ENCODE measurements at places on chromosomes 13 and 19.

DNA sequence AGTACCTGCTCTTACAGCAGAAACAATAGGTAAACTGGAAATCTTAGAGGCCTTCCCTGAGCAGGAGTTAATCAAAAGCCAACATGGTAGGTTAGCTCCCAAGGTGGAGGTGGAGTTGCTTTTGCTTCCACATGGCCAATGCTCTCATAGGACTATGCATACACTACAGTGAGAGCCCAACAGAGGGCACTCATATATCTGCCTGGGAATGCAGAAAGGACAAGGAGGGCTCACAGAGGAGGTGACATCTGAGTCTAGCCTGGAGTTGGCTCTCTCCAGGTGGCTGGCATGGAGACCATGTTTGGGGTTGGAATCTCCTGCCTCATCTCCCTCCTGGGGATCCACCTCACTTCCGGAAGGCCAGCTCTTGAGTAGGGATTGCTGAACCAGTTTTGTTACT, 34.6 kb downstream of the ATP8A2 start:
- DNase-seq = no peak

- no peak for DNase-seq
Observed at GRCh38 chr19:56934438-56935090, 94.0 kb upstream of the PEG3 start.

GRCh38 chr13:84831666-84832657, 949.7 kb upstream of the SLITRK1 start:
- DNase-seq = no peak

DNA sequence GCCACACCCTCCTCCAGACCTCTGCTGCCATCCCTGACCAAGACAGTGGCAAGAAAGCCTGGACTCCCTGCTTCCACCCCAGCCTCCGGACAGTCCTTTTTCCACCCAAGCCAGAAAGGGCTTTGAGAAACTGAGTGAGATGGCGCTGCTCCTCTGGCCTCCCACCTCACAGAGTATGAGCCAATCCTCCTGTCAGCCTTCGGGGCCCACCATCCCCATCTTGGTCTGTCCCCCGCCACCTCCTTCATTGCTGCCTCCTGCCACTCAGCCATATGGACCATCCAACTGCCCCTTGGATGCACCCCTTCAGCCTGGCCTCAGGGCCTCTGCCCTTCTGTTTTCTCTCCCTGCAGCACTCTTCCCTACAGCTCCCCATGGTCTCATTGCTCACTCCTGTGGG, 125.7 kb downstream of the CRYL1 start:
- DNase-seq = no peak

GRCh38 chr13:46684287-46685001, 112.5 kb downstream of the ESD start:
- DNase-seq = no peak

- no peak for DNase-seq
Observed at GRCh38 chr13:112348642-112349345, 27.4 kb upstream of the SPACA7 start.

DNA sequence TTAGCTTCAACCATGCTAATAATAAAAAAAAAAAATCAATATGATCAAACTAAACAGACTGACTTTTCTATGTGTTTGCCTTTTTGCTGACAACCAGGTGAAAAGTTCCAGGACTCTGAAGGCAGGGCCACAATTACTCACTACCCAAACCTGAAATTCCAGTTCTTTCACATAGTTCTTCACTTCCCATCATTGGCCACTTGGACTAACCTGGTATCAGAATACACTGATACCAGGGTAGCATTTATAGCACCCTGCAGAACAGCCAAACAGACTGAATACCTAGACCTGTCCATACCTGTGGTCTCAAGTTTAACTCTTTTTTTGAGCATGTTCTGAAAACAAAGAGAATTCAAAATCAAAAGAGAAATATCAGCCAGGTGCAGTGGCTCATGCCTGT, 25.1 kb downstream of the ELF1 start:
- DNase-seq = no peak

DNA sequence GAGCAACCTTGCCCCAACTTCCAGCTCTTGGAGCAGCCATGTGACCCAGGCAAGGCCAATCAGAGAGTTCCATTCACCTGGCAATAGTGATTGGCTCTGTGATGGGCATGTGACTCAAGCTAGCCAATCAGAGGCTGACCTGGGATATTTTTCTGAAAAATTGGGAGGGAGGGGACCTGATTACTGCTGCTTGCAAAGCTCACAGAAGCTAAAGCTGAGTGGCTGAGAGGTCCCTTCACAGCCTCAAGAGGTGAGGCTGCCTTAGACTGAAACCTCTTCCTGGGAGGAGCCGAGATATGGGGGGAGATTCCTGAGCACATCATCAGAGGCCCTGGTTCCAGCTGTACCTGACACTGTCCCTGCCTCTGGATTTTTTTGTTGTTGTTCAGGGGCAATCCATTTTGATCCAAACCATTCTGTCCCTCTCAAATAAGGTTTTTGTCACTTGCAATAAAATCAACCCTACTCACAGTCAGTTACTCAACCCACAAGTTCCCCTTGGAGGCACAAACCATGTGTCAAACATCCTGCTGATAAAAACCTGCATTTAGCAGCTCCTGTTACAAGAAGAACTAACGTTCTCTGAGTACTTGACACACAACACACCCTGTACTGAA, 4.8 kb downstream of the CIB3 start:
- peak; percentile 64 for DNase-seq

- no peak for DNase-seq
Observed at GRCh38 chr13:47121092-47121763, 224.4 kb upstream of the HTR2A start.

DNA sequence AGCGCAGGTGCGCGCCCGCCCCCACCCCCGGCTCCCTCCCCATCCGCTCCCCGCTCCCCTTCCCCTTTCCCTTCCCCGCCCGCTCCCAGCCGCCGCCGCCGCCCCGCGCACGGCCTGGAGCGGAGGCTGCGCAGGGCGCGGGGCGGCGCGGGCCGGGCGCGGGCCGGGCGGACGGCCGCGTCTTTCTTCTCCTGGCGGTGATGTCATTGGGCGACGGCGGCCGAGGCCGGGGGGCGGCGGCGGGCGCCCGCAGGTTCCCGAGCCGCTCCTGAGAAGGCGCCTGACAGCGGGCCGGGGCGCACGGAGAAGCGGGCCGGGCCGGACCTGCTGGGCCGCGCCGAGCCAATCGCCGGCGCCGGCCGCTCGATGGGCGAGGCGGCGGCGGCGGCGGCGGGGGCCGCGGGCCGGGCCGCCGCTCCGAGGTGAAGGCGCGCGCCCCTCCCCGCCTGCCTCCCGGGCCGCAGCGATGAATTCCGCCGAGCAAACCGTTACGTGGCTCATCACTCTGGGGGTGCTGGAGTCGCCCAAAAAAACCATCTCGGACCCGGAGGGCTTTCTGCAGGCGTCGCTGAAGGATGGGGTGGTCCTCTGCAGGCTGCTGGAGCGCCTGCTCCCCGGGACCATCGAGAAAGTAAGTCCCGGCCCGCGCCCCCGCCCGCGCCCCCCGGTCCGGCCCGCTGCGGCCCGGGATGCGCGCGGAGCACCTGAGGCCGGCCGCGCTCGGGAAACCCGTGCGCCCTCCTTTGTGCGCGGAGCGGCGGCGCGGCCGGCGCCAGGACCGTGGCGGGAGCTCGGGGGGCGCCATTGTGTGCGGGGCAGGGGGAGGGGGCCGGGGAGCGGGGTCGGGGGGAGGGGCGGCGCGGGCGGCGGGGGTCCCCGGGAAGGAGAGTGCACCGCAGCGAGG, at the start of gene ARHGEF7:
TSS of gene ARHGEF7 (plus strand) at position 250 of the 904 bp plus-strand sequence. CDS start at position 467, 217 bp downstream.
- DNase-seq = no peak

DNA sequence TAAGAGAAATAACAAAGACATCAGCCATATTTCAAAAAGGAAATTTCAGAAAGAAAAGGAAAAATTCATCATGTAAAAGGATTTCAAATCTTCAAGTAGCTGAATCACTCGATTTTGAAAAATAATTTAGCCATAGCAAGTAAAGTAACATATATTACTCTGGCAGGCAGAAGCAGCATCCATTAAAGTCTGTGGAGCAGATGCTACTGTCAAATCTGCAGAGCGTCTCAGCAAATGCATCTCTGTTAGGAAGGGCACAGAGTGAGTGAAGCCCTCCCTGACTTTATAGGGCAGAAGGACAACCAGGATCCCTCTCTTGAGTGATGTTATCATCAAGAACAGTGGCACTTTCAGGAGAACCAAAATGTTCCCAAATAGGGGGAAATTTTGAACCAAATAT, 445.5 kb downstream of the EFNB2 start:
- no peak for DNase-seq

DNA sequence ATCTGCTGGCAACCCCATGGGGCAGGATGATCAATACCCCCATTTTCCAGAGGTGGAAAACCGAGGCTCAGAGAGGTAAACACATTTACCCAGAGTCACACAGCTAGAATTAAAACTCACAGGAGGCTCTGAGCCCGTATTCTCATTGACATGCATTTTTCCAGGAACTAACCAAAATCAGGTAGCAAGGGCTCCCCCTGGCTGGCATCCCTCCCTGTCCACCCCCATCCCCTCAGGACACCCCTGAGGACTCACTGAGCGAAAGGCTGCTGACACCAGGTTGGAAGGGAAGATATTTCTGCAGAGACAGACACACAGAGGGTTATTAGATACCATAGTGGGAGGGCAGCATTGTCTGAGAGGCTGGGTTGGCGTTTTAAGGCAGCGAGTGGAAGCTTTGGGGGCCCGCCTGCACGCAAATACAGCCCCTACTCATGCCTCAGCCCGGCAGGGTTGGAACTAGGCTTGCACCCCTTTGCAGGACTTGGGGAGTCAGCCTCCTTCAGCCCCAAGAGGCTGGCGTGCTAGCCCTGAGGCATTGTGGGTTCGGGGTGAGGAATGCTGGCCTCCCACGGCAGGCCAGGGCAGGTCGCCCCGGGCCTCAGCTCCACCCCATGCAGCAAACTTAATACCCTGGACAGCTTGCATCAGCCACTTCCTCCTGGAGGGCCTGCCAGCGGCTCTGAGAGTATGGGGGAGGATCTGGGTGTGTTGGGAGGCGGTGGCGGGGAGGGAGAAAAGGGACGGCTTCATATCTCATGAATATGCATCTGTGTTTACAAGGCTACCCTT, 3.9 kb downstream of the SLC1A5 start:
- DNase-seq = no peak

DNA sequence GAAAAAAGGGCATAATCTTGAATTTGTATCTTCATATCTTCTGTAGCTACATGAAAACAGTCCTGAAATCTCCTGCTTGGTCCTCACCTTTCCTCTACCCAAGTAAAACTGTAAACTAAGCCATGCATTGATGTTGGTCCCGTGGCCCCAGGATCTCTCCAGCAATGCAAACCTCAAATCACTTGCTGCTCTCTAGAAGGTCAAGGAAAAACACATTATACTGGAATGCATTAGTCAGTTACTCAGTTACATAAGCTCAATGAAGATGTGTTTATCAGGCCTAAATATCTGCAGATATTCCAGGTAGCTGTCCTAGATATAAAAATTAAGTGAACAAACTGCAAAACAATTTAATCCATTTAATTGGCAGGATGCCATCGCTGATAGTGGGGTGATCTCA, 261.8 kb downstream of the ABCC4 start:
- DNase-seq = no peak

GRCh38 chr19:3983542-3983914, 1.7 kb downstream of the EEF2 start:
- no peak for DNase-seq

- no peak for DNase-seq
Observed at GRCh38 chr19:10013834-10014618, 743 bp downstream of the RDH8 start.

GRCh38 chr13:40792284-40793051, 3.1 kb downstream of the SLC25A15 start:
- no peak for DNase-seq

DNA sequence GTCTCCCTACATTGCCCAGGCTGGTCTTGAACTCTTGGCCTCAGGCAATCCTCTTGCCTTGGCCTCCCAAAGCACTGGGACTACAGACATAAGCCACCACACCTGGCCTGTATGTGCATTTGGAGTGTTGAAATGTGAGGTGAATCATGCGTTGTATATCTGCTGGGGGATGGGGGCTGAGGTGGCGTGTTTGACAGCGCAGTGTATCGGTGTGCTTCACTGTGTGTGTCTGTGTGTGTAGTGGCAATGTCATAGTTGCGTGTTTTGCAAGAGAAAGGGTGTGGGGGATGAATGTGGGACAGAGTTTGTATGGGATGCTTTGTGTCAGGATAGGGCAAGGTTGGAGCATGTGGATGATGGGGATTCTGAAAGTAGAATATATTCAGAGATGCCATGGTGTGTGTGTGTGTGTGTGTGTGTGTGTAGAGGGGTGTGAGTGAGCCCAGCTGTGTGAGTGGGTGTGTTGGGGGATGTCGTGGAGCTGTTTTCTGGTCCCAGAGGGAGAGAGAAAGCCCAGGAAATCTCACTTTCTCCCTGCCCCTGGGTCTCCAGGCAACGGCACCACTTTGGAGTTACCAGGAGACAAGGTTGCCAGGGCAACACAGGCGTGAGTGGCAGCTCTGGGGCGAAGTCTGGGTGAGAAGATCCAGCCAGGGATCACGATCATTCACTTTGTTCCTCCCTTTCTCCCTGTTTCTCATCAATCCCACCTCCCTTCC, 1.1 kb upstream of the SWSAP1 start:
- DNase-seq = no peak

- DNase-seq = no peak
Observed at GRCh38 chr19:6711605-6712004, 8.8 kb downstream of the C3 start.

- no peak for DNase-seq
Observed at GRCh38 chr19:49981603-49982593, 20.9 kb upstream of the SIGLEC11 start.

DNA sequence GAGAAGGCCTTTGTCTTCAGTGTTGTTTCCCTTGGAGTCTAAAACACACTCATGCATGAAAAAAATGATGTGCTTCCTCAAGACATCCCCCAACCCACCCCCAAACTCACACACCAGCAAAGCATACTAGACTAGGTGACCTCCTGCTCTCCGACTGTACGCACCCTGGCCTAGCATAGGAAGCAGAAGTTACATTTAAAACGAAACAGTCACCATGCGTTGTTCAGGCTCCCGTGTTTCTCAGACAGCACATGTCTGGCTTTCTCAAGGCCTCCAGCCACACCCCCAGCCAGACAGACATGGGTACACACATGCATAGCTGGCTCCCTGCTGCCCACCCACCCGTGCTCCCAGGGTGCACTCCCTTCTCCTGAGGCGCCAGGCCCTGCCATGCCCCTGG, 28.7 kb upstream of the C1QTNF9 start:
- DNase-seq = no peak

DNA sequence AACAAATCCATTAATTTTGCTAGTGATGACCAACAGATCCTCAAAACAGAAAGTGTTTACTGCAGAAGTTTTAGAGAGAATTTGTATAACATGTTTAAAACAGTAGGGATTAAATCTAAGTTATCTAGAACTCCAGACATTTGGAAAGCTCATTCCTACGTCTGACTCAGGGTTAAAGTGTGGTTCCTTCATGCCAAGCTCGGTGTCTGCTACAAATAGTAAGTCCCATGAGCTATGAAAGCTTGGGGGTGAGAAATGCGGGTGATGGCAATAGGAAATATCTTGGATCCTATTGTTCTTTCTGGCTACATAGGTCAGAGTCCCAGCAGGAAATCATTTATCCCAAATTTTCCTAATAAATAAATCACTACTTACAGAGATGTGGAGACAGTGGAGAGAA, 867.1 kb downstream of the UQCRFS1 start:
- no peak for DNase-seq

GRCh38 chr13:28636069-28636468, 22.9 kb upstream of the POMP start:
- no peak for DNase-seq

All from CD8-positive, alpha-beta T cell (primary cell).